ENCODE measurements at places on chromosomes 16 and 17. TPM values are rescaled to one million over a fixed set of nuclear protein-coding genes. Genes with fewer than 3 reads are reported as not detected.

DNA sequence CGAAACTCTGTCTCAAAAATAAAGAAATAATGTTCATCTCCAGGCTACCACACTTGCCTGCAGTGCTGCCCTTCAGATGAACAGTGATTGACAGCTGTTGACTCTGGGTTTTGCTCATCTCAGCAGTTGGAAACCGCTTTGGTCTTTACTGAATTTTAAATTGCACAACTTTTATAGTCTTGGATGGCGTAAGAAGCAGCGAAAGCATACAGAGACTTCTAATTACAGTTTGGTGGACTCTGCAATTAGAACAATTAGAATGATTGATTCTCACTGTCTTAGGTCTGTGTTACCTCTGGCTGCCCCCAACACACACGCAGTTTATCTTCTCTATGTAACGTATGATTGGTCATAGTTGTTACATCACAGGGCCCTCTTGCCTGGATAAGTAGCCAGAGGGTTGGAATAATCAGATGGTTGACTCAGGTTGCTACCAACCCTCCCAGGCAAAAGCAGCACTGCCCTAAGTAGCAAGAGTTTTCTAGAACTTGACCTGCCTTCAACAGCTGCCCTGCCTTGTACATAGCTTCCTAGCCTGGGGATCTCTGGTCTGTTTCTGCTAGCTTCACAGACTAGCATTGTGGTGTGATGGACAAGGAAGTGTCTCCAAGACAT lies 1.9 kb upstream of the NAT9 start:
- no peak for DNase-seq

GRCh38 chr16:75074920-75075687 lies 41.5 kb downstream of the LDHD start:
- peak; percentile 53 for DNase-seq

GRCh38 chr16:8381814-8382213 lies 208.5 kb downstream of the TMEM114 start:
- DNase-seq: no peak

Gene AMZ2
- 98.0 TPM for total RNA-seq

DNA sequence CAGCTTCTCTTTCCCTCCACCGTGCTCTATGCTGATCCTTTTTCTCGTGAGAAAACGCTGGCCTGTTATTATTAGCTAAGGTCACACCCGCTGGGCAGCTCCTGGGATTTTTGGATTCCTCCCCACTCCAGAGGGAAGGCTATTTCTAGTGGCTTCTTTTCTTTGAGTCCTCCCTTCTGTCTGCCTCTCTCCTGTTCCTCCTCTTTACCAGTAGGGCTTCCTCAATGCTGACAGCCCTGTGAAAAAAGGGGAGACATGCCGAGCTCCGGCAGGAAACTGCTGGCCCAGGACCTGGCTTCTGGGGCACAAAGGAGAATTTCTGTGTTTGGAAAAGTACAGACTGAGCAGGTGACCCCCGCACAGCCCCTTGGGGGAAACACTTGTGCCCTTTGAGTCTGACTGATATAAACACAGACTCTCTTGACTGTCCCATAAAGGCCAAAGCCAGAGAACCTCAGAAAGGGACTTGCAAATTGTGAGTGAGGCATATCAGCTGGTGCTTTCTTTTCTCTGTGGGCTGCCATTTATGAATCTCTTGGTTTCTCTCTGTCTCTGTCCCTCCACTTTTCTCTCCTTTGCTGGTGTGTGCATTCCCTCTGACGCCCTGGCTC lies 14.0 kb upstream of the RNF135 start:
- DNase-seq: peak; percentile 36

- peak; percentile 43 for DNase-seq
These were observed 36.5 kb downstream of the FTO start for GRCh38 chr16:53740476-53740875.

GRCh38 chr17:49731435-49731831 lies 23.7 kb upstream of the SLC35B1 start:
- DNase-seq: no peak

Gene MYL4
- total RNA-seq: not detected

DNA sequence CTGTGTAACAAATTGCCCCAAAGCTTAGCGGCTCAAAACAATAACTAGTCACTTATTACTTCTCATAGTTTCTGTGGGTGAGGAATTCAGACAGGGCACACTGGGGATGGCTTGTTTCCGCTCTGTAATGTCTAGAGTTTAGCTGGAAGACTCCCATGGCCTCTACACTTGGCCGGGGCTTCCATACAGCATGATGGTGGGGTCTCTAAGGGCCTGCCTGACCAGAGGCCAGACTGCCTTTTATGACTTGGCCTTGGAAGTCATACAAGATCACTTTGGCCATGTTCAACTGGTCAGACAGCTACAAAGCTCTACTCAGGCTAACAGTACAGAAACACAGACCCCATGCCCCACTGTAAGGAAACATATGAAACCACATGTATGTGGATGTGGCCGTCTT lies 8.2 kb downstream of the GLP2R start:
- DNase-seq: no peak

GRCh38 chr16:50331570-50331969 lies 37.2 kb downstream of the BRD7 start:
- no peak for DNase-seq

Gene KRTAP2-1
- total RNA-seq: not detected

Gene SMIM36
- not detected for total RNA-seq

Gene PRSS36
- under 0.01 TPM for total RNA-seq

DNA sequence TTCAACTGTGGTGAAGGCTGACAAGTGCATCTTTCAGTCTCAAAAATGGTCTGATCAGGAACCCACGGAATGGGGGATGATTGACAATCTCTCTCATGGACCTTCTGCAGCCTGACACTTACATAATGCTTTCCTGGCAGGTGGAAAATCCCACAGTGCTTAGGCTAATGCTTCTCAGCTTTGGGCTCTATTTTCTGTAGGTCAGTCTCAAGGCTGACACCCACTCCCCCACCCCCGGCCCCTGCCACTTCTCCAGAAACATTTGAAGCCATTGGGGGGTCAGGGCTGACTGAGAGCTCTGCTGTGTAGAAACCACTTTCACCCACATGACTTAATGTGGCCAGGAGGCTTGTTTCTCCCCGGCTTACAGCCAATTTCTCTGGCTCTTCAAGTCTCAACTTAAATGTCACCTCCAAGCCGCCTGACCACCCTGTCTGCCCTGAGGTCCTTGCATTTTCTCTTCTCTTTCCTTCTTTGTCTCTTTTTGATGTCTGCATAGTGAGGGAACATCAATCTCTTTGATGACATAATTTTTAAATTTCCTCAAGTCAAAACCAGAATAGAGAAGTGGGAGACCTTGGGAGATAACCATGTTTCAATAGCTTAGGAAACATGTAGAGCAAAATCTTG lies 16.7 kb upstream of the IRF8 start:
- no peak for DNase-seq

- DNase-seq: no peak
These were observed 6.6 kb downstream of the C16orf95 start for GRCh38 chr16:87310610-87311009.

- DNase-seq: no peak
These were observed 154.0 kb upstream of the MAF start for GRCh38 chr16:79754501-79754900.

DNA sequence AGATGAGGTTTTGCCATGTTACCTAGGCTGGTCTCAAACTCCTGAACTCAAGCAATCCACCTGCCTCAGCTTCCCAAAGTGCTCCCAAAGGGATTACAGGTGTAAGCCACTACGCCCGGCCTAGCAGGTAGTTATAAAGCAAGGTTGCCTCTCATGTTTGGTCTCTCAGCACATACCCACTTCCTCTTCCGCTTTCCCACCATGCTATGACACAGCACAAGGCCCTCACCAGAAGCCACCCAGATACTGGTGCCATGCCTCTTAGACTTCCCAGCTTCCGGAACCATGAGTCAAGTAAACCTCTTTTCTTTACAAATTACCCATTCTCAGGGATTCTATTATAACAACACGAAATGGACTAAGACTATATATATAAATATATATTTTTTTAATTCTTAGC lies 143.6 kb downstream of the COPRS start:
- DNase-seq: no peak

DNA sequence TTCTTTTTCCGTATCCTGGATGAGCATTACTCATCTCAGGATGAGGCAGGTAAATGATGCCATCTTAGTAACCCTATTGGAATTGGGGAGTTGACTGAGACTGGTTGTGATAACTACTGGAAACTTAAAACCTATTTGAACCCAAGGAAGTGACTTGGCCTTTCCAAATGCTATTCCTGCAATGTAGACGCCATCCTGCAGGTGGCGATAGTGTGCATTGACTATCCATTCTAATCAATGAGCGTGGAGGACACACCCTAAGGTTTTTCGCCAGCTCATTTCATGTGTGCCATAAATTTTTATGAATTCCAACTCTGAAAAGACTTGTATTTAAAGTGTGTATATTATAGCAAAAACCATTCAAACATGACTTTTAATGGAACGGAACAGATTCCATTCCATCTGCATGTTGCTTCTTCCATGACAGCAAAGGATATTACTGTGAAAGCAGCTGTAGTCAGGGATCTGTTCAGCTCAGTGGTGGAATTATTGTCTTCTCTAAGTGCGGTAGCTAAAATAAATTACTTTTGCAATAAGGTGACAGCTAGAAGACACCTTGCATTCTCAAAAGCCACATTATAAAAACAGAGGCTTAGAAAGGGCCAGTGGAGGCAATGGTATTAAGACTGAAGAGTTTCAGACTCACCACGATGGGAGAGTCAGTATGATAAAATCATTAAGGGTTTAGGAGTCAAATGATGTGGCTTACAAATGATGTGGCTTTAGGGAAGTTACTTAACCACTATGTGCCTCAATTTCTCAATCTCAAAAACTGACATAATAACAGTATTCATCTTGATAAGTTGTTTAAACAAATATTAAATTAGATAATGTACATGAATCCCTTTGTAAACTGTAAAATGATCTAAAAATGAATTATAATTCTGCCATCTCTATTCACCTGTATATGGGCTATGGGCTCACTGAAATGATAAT lies 55.5 kb downstream of the SYT17 start:
- peak; percentile 8 for DNase-seq

DNA sequence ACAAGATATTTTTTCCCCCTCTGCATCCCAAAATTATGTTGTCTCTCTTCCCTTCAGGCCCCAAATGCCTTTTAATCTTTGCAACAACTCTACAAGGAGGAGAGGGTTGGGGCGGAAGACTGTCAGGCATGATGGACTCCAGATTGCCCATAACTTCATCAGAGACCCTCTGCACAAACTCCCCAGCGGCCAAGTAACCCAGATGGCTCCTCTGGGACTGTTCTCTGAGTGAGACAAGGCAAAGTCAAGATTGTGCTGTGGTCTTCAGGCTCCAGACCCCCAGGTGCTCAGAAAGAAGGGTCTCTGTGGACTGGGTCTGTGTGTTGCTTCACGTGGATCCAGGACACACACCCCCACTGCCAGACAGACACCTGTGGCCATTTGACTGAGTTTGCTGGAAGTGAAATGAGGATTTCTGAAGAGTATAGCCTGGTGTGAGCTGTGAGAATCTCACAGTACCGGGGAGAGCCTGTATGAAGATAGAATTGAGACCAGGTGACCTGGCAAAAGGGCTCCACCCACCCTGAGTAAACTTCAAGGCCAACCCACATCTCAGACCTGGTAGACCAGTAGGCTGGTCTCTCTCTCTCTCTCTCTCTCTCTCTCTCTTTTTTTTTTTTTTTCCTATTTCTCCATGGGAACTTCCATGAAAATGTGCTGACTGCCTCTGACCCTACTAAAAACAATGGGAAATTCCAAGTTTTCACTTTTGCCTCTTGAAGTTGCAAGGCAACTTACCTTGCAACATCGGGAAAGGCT lies 354.1 kb downstream of the SOX9 start:
- no peak for DNase-seq

GRCh38 chr17:29572691-29573557 lies 4.4 kb downstream of the TP53I13 start:
- DNase-seq: peak; percentile 61

Gene GJD3
- 2.9 TPM for total RNA-seq

Gene MYOCD
- 11.0 TPM for total RNA-seq

DNA sequence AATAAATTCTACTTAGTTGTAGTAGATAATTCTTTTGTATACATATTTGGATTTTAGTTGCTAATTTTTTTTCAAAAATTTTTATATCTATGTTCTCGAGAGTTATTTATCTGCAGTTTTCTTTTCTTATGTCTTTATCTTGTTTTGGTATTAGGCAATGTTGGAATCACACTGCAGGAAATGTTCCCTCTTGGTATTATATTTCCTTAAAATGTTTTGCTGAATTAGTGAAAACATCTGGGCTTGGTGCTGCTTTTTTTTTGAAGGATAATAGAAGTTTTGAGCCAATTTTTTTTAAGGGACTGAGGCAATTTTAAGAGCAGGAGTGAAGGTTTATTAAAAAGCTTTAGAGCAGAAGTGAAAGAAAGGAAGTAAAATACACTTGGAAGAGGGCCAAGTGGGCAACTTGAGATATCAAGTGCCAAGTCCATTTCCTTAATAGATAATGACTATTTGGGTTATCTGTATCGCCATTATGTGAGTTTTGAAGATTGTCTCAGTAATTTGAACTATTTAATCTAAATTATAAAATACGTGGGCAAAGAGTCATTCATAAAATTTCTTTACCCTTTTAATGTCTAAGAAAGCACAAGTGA lies 1390.1 kb upstream of the CDH8 start:
- DNase-seq: peak; percentile 0

GRCh38 chr17:21190078-21190477 lies 23.9 kb downstream of the TMEM11 start:
- no peak for DNase-seq

- DNase-seq: no peak
These were observed 4.8 kb downstream of the CACNG1 start for GRCh38 chr17:67049025-67049739.

Gene SULT1A4
- 0.43 TPM for total RNA-seq

Gene AURKB
- 19.0 TPM for total RNA-seq

DNA sequence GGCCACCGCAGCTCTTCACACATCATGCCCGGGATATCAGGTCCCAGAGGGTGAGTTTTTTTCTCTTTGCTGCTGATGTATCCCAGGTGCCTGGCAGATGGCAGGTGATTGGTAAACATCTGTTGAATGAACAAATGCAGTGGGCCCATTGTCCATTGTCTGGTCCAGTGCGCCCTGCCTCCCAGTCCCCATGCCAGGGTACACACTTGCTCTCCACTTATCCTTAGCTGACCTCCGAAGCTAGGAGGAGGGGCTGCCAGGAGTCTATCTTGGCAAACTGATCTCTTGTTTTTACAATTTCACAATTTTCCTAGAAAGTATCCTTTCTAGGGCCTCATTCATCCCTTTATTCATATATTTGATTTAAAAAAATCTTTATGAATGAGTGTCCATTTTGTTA lies 196.0 kb downstream of the RAB11FIP4 start:
- DNase-seq: no peak

Gene EEF2K
- 30.0 TPM for total RNA-seq

Gene OR3A3
- not detected for total RNA-seq
